ENCODE measurements at places on chromosomes 4 and X.
A peak's percentile ranks its signal among the peaks of the same experiment; 100 is the strongest.

- DNase-seq, result no peak
These were observed 54.8 kb downstream of the ZFX start for GRCh38 chrX:24204331-24204730.

- no peak for DNase-seq
These were observed 12.6 kb upstream of the IL13RA2 start for GRCh38 chrX:115029869-115030570.

GRCh38 chr4:151192556-151193235 lies 84.3 kb upstream of the PRSS48 start:
- no peak for DNase-seq

GRCh38 chrX:53116101-53116500 lies 22.2 kb downstream of the KANTR start:
- DNase-seq, result no peak

- no peak for DNase-seq
These were observed 44.5 kb upstream of the BLTP1 start for GRCh38 chr4:122107680-122108079.

DNA sequence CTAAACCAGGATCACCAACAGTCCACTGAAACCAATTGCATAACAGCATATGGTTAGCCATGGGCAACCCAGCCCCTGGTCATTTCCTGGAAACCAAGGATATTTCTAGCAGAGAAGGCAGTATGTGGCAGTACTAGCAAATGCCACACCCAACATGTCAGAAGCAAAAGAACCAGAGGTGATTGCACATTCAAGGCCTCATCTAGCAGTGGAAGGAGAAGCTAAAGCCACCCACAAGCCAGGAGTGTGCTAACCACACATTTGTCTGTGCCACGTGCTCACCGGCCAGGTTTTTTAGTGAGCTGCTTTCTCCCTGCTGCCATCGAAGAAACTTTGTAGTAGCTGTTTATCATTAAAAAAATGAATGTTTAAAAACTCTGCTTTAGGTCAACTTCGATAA lies 42.0 kb downstream of the TEC start:
- DNase-seq, result no peak

- DNase-seq, result no peak
These were observed 218.4 kb upstream of the HCCS start for GRCh38 chrX:10892621-10893225.

GRCh38 chr4:28686618-28687017 lies 1826.0 kb downstream of the STIM2 start:
- no peak for DNase-seq

DNA sequence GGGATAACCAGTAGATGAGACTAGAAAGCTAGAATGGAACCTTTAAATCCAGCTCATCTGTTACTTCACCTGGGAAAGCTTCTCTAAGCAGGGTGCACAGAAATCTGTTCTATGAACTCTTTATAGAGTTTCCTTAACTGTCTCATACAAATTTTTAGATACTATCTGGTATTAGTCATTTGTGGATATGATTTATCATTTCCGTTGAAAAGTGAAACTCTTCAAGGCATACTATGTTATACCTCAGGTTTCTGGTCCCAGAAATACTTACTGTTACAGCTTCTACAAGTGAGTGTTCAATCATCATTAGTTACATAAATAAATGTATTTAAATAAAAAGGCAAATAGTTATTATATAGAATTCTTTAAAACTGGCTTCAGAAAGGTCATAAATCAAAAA lies 298.3 kb upstream of the AGA start:
- no peak for DNase-seq

DNA sequence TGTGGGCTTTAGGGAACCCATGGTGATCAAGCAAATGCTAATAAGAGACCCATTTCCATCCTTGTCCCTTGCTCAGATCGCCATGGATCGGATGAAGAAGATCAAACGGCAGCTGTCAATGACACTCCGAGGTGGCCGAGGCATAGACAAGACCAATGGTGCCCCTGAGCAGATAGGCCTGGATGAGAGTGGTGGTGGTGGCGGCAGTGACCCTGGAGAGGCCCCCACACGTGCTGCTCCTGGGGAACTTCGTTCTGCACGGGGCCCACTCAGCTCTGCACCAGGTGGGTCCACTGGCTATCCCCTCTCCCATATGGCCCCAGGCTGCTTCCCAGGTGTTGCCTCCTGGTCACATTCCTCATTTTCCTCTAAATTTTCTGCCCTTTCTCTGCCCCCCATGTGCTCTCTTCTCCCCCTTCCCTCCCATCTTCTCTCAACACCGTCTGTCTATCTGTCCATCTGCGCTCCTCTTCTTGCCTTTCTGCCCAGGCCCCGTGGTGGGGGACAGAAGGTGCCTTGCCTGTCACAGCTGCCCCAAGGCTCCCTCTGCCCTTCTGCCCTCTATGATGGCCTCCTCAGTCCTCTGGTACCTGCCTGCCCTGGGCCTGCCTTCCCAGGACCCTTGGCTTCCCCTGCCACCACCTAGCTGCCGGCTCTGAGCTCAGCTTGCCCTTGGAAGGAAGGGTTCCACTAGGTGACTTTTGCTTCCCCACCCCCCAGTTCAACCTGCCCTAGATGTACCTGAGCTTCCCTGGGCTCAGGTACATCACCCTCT lies 5.2 kb downstream of the CDK16 start:
- DNase-seq, result no peak

DNA sequence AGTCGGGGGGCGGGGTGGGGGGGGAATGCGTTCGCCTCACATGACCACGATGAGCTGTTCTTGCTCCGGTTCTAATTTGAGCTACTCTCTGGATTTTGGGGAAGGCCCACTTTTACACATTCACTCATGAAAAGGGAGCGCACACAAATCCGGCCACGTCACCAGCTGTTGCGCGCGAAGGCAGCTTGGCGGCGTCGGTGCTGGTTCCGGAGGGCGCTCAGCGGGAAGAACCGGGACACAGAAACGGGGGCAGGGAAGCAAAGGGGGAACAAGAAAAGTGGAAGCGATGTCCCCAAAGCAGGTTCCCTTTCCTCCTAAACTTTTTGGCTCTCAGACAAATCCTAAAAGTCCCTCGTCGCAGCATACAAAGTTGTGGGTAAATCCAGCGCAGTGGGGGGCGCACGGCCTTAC lies 605 bp downstream of the ANXA5 start:
- DNase-seq, result peak; percentile 12

GRCh38 chrX:35439692-35440091 lies 358.4 kb upstream of the MAGEB16 start:
- DNase-seq, result no peak

- DNase-seq, result no peak
These were observed 5.8 kb upstream of the TMEM271 start for GRCh38 chr4:581753-582361.

DNA sequence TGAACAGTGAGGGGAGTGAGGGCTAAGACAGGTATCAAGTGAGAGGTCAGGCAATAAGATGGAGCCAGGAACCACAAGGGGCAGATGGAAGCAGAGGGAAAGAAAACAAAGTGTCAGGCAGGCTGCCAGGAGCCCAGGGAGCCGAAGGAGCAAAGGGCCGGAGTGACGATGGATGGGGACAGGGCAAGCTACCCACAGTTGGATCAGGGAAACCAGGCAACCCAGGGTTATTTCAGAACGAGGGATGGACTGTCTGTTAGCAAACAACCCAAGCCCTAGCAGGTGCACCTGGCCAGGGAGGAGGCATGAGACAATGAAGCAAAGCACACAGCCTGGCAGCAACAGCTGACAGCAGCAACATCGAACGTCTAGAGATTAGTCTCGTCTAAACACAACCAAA lies 39.2 kb downstream of the SEL1L3 start:
- no peak for DNase-seq

GRCh38 chrX:49710744-49711319 lies 15.0 kb upstream of the PAGE1 start:
- DNase-seq, result no peak

DNA sequence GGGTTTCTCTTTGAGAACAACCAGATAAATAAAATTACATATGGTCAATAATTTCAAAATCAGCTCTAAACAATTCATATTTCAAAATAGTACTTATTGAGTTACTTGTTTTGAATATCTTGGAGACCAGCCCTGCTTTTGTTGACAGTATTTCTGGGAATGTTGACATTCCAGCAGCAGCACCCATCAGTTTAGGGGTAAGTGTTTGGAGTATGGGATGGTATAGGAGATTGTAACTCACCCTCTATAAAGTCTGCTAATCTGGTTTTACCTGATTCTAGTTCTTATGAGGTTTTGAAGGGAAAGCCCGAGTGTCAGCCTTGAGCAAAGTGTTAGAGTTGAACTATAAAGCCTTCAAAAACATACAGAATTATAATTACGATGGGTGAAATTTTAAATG lies 139.2 kb upstream of the ANKRD50 start:
- DNase-seq, result no peak

DNA sequence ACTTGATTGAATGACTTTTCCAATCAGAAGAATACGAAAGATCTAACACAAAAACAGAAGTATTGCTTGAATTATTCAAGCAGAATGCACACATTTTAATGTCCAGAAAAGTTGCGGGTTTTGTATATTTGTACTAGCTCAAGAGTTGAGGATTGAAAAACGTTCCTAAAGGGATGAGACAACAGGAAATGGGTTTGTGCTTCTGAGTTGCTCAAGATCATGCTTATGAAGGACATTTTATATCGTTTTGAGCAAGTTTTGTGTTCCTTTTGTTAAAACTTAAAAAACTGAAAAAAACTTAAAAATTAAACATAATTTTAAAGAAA lies 353 bp upstream of the SMIM10 start:
- no peak for DNase-seq

- no peak for DNase-seq
These were observed 386.9 kb upstream of the MAOA start for GRCh38 chrX:43269201-43269600.

- DNase-seq, result no peak
These were observed 168.7 kb downstream of the STK32B start for GRCh38 chr4:5220028-5220427.

GRCh38 chrX:151825925-151826485 lies 86.7 kb upstream of the MAGEA4 start:
- DNase-seq, result no peak

DNA sequence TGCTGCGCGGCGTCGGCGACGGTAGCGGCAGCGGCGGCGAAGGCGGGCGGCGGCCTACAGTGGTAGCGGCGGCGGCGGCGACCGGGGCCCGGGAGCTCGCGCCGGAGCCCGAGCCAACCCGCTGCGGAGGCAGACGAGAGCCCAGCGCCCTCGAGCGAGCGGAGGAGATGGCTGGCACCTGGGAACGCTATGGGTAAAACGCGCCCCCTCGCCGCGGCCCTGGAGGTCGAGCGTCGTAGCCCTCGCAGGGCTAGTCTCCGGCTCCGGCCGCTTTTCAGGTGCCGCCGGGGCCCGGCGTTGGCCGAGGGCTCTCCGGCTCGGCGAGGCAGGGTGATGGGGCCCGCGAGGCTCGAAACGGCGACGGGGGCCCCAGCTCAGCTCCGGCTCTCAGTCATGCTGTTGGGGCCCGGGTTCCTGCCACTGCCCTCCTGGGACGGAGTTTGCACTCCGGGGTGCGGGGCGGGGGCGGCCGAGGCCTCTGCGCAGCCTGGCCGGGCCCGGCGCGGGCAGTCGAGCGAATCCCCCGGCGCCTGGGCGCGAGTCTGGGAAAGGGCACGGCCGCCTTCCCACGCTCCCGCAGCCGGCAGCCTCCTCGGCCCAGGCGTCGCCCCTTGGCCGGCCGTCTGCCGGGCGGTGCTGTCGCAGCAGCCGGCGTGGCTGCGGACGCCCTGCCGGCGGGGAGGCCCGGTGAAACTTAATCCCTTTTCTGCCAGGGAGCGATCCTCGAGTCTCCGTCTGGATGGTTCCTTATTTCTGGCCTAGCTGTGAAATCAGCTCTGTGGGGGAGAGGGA lies 768 bp downstream of the MID2 start:
- peak; percentile 6 for DNase-seq

DNA sequence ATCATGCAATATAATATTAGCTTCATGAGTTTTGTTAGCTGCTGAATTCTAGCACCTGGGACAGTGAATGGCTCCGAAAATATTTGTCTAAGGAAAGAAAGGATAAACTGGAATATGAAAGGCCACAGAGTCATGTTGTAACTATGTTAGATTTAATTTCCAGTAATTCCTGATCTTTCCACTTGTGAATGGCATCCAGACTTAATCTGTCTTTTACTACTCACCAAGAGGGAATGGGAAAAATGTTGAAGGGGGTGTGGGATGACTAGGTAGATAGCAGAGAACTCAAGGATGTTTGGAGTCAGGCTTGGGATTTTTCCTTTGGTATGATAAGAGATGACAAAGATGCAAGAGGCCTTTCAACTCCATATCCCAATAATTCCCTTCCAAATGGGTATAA lies 9.4 kb downstream of the ADH6 start:
- no peak for DNase-seq

GRCh38 chr4:159178979-159179969 lies 76.4 kb downstream of the RAPGEF2 start:
- DNase-seq, result no peak

DNA sequence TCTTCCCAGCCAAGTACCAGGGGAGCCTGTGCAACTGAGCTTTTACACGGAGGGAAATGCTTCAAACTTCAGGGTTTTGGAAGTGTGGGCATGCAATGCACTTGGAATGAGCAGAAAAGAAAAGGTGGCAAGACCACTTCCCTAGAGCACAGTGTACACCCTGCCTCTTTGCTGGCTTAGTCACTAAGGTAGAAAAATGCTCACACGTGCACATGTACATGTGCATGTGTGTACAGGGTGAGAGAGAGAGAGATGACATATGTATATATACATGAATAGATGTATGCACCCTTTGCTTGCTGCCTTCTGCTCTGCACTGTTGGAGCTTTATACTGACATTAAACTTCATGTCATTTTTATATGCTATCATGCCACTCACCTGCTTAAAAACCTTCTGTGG lies 7.9 kb upstream of the KLF3 start:
- DNase-seq, result no peak

DNA sequence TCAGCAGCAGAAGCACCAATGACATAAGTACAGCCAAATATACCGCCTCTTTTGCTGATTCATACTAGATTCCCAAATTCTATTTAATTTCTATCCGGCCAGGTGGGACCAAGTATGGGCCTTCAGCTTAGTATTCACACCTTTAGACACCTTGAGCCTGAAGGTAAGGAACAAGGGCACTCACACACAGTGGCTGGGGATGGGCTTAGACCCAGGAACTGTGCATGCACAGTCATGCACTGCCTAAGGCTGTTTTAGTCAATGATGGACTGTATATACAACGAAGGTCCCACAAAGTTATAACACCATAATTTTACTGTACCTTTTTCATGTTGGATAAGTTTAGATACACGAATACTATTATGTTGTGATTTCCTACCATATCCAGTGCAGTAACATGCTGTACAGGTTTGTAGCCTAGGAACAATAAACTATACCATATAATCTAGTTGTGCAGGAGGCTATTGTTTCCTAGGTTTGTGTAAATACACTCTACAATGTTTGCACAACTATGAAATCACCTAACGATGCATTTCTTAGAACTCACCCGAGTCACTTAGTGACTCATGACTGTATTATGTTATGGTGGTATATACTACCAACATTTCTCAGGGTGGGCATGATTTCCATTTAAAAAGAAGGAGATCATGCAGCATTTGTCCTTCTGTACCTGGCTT lies 9.7 kb upstream of the CLNK start:
- DNase-seq, result no peak

GRCh38 chrX:86121916-86122315 lies 26.3 kb upstream of the DACH2 start:
- DNase-seq, result no peak

Data from stimulated activated CD4-positive, alpha-beta T cell treated with anti-CD3 and anti-CD28 coated beads, Interleukin-15, amount 100 ng/mL, for 1 hour (primary cell).